Liver (tissue), 10 donors: ENCODE measurements at places on chromosomes 4 and X.
A peak's percentile ranks its signal among the peaks of the same experiment; 100 is the strongest.

DNA sequence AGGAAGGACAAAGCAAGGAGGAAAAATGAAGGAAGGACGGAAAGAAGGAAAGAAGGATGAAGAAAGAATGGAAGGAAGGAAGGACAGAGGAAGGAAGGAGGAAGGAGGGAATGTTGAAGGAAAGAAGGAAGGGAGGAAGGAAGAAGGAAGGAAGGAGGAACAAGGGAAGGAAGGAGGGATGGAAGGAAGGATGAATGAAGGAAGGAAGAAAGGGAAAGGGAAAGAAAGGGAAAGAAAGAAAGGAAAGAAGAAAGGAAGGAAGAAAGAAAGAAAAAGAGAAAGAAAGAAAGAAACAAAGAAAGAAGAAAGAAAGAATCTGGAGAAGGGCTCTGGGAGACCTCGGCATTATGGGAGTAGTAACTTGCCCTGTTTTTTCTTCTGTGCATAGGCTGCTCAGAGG is 70.8 kb upstream of the SHISA3 start:
- no peak for DNase-seq

- DNase-seq: no peak
Measured at GRCh38 chrX:124209792-124210576, 122.5 kb upstream of the TEX13D start.

DNA sequence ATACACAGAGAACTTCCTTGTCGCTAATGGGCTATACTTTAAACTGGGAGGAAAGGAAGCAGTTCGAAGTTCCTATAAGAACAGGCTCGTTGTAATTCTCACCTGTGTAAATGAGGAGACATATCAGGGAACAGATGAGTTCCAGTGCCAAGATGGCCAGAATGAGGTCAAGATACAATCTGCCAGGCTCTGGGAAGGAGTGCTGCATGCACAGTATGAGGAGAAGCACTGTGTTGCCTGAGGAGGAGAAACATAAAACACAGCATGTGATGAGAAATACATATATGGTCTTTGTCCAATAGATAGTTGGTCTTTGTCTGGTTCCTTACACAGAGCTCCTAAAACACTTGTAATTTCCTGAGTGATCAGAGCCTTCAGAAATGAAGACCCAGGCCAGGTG is 24.3 kb downstream of the TMEM192 start:
- no peak for DNase-seq

DNA sequence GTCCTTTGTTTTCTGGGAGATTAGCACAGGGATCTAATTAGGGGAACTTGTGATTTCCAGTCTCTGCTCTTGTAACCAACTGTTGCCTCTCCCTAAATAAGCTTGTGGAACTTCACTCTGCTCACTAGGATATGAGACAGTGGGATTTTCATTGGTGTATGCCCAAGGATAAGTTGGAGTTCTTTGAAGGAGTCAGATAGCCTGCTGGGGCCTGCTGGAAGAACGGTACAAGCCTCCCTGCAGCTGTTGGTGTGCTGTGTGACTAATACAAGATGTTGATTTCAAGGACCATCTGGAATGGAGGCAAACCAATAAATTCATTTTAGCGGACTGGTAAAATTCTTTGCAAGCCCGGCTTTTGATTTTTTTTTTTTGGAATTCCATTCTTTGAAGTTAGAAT is 167.0 kb downstream of the AASDH start:
- DNase-seq: no peak

DNA sequence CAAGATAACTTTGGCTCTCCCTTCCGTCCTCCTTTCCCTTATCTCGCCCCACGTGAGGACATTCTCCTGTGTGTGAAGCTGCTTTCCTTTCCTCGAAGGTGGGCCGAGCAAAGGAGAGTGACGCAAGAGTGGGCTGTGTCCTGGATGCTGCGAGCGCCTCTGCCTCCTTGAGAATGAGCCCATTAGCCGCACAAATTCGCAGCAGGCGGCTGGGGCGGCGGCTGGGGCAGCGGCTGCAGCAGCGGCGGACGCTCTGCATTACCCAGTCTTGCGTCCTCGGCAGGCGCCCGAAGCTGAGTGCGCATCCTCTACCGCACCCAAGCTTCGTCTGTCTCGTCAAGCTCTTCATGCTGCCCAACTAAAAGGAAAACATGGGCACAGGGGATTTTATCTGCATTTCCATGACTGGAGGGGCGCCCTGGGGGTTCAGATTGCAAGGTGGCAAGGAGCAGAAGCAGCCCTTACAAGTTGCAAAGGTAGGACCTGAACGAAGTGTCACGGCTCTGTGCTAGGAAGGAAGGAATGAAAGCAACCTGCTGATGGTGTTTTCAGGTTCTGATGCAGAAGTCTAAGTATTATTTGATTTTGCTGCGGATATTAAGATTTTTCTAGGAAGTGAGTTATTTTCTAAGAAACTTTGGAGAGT is at the start of gene SYNPO2:
Gene SYNPO2, plus strand, starts transcription at position 189 of the 646 bp plus-strand sequence. Its CDS starts 183 bp downstream, at position 372.
- no peak for DNase-seq

- no peak for DNase-seq
Measured at GRCh38 chrX:99703473-99703872, 706.6 kb downstream of the PCDH19 start.

DNA sequence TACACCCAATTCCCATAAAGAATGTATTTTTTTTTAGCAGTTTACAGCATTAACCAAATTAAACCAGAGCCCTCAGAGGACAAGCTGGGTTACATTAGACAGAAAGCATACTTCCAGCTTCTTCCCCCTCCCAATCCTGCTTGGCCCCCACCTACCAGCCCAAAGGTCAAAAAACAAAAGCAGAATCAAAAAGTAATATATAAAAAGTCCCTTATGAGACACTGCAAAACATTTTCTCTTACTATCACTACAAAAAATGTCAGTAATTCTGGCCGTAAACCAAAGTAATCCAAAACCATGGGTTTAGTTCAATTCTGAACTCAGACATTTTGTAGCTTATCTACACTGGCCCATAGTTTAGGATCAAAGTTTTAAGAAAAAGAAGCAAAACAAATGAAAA is 38.0 kb downstream of the APBB2 start:
- DNase-seq: no peak

GRCh38 chrX:38636949-38637819 is 75.8 kb downstream of the TSPAN7 start:
- no peak for DNase-seq

DNA sequence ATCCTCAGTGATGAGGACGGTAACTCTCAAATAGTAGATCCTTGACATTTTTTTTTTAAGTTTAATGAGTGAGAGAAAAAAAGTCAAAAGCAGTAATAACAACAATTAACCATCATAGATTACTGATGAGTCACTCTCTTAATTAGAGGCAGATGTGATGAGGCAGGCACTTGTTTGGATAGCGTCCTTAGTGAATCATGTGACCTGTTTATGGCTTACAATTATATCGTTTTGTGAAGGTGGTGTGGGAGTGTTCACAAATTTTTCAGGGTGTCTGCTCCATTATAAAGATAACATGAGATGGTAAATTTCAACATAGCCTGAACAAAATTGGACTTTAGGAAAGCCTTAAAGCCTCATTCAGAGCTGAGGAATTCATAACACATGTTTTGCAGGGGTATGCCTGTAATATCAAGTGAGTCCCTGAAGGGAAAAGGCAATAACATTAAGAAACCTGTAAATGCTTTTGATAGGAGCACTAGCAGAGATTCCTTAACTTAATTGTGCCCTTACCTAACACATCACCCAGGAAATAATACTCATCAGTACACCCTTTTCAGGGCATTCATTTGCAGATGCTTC is 51.9 kb upstream of the XIAP start:
- DNase-seq: no peak

DNA sequence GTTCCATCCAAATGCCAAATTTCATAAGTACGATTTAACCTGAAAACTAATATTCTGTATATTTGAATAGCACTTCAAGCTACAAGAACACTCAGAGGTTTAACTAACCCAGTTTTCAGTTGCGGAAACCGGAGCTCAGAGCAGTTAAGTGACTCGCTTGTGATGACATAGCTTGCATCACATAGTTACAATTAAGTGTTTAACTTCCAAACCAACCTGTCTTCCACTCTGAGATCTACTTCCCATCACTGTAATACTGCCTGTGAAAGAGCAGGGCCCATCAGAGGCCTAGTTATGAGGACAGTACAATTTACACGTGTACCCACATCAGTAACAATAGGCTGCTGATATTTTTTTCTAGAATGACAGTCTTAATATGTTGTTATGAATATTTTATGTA is 120.3 kb downstream of the MAD2L1 start:
- DNase-seq: no peak

GRCh38 chrX:38803588-38804431 is 2.6 kb downstream of the MID1IP1 start:
- peak; percentile 85 for DNase-seq

DNA sequence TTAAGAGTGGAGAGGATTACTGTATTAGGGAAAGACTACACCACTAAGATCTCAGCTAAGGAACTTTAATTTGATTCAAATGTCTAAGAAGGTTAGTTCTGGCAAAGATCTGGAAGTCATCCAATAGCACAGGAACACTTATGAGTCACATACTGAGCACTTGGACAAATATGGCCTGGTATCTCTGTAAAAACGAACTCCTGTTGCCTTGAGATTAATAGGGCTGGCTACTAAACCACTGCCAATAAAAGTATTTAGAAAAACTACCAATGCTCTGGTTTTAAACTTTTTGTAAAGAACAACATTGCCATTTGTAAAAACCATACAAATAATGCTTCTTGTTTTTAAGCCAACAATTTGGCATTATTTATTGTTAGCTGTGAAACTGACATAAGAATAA is 70.5 kb downstream of the SEC24D start:
- DNase-seq: no peak

DNA sequence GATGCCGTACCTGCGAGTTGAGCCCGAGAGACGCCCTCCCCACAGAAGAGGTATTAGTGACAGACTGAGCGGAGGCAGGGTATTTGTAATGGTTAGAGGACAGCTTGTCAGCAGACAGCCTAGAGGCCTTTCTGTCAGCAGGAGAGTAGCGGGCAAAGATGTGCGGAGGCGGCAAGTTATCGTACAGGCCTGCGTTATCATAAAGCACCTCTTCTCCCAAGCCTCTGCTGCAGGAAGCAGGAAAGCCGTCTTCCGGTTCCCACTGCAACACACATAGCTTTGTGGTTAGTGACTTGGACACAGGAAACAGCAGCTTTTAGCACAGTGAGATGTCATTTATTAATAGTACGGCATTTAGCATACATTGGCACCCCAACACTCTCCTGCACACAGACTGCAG is 158.3 kb downstream of the AFAP1 start:
- no peak for DNase-seq

- DNase-seq: peak; percentile 63
Measured at GRCh38 chrX:9342561-9343051, 122.3 kb upstream of the TBL1X start.

- DNase-seq: no peak
Measured at GRCh38 chr4:55099816-55100215, 25.6 kb downstream of the KDR start.

GRCh38 chr4:52231526-52231925 is 180.4 kb downstream of the SPATA18 start:
- DNase-seq: no peak

DNA sequence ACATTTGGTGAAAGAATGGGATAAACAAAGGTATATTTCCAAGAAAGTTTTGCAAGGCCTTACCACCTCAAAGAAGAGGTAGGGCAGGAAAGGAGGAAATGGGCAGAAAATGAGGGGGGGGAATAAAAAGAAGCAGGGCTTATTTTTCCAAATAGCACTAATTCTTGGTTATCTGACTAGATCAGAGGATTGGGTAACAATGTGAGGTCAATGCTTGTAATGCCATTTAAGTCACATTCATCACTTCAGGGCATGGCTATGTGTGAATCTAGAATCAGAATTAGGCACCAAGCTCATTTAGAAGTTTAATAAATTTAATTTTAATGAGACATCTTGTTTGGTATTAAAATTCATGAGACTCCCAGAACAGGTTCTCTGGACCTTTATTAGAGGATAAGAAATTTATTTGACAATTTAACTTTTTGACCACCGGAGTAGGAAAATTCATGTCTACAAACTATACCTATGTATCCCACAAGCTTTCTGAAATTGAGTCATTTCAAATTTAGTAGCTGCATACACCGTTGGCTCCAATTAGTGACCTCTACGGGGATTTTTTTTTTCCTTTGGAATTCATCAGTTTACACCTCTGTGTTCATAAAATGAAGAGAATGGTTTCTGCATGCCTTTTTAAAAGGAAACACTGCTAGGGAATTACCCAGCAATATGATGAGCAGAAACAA is 1.4 kb upstream of the STS start:
- no peak for DNase-seq

DNA sequence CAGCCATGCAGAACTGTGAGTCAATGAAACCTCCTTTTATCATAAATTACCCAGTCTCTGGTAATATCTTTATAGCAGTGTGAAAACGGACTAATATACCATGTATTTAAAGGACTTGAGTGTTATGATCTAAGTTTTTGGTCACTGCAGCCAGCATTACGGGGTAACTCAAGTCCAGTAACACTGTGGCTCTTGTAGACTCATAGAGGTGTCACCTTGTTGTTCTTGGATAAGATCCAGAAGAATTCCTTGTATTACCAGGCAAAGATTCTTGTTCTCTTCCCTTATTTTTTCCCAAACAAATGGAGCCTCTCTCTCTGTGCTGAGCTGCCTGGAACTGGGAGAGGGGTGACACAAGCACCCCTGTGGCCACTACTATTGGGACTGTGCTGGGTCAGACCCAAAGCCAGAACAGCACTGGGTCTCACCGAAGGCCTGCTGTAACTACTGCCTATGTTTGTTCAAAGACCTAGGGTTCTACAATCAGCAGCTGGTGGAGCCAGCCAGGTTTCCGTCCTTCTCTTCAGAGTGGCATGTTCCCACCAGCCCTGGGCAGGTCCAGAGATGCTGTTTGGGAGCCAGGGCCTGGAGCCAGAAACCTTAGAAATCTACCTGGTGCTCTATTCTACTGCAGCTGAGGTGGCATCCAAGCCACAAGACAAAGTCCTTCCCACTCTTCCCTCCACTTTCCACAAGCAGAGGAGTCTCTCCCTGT is 43.7 kb upstream of the MED14 start:
- no peak for DNase-seq

GRCh38 chr4:153535772-153536513 is 69.8 kb downstream of the TMEM131L start:
- no peak for DNase-seq

DNA sequence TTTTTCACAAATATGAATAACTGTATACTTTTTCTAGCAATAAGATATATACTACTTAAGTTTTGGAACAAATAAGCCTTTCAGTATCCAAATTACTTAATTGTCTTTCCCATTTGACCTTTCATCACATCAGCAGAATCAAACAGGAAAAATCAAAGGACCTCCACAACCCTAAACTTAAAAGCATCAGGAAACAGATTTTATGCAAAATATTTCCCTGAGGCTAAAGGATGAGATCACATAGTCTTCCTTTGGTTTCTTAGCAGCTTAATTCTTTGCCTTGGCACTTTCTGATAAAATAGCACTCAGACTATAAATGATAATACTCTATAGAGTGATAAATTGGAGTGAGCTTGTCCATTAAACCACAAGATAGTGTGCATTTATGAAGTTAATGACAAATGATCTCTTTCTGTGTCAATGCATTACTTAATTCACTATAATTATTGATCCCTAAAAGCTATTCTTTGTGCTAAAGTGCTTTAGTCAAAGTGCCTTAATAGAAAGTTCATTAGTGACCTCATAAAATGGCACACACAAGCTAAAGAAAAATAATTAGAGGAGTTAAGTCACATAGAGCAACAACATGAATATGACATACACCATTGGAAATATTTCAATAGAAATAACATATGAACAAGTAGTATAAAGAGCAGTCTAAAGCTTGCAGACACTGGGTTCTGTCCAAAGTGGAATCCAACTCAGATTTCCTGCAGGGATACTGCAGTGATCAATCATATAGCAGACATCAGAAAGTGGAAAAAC is 15.7 kb upstream of the NDST3 start:
- no peak for DNase-seq

- DNase-seq: no peak
Measured at GRCh38 chr4:169818063-169818679, 60.4 kb upstream of the HPF1 start.
